ENCODE measurements at places on chromosomes 5 and 9. TPM values are rescaled to one million over a fixed set of nuclear protein-coding genes. Genes with fewer than 3 reads are reported as not detected.

FGF10 gene
- total RNA-seq, result 40.6 TPM

PTGR1 gene
- total RNA-seq, result 101 TPM

C5 gene
- total RNA-seq, result 0.80 TPM

NSG2 gene
- total RNA-seq, result not detected

LRSAM1 gene
- 7.3 TPM for total RNA-seq
